Endodermal cell (in vitro differentiated cells): ENCODE measurements at places on chromosomes 16 and 17. TPM values are rescaled to one million over a fixed set of nuclear protein-coding genes. Genes with fewer than 3 reads are reported as not detected.

- no peaks in the 10 kb centered on the region for H3K4me1 ChIP-seq
- no peak overlapping the region for H3K27ac ChIP-seq
- H3K36me3 ChIP-seq, result no peaks in the 10 kb centered on the region
- H3K4me3 ChIP-seq, result no peak overlapping the region
- no peaks in the 10 kb centered on the region for H3K27me3 ChIP-seq
Measured at GRCh38 chr16:88414521-88415380, 32.0 kb downstream of the ZNF469 start.

DNA sequence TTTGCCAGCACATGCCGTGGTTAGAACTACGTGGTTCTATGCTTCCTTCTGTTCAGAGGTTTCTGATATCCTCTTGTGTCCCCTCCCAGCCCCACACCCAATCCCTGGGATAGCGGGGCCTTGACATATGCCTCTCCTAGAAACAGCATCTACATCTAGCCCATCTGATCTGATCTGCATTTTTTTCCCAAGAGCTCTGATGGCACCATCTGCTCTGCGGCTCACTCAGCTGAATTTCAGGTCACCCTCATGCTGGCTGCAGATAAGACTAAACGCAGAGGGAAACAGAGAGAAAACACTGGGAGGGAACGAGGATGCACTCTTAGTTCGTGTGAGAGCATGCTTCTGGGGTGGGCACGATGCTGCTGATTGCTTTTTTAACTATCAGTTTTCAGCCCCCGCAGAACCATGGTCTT lies 10.7 kb downstream of the WIPI1 start:
- H3K4me3 ChIP-seq, result no peak overlapping the region
- no peak overlapping the region for H3K27ac ChIP-seq
- DNase-seq, result no peak
- H3K27me3 ChIP-seq, result no peaks in the 10 kb centered on the region
- peaks cover 49% of the 10 kb centered on the region for H3K36me3 ChIP-seq

DNA sequence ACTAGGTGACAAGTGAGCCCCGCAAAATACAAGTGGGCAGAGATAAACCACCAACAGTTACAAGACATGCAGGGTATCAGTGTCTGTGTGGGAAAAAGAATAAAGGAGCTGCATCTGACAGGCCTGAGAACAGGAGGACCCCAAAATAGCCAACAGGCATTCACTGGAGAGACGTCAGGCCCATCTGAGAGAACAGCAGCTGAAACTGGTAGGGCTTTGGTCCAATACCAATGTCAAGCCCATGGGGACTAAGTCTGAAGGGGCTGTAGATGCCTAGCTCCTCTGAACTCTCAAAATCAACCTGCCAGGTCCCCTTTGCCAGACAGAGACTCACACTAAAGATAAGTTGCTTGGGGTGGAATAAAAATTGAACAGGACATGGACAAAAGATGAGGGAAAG lies 30.5 kb upstream of the TANC2 start:
- DNase-seq, result no peak
- no peak overlapping the region for H3K4me3 ChIP-seq
- H3K27me3 ChIP-seq, result no peaks in the 10 kb centered on the region
- no peaks in the 10 kb centered on the region for H3K36me3 ChIP-seq
- no peak overlapping the region for H3K27ac ChIP-seq

DNA sequence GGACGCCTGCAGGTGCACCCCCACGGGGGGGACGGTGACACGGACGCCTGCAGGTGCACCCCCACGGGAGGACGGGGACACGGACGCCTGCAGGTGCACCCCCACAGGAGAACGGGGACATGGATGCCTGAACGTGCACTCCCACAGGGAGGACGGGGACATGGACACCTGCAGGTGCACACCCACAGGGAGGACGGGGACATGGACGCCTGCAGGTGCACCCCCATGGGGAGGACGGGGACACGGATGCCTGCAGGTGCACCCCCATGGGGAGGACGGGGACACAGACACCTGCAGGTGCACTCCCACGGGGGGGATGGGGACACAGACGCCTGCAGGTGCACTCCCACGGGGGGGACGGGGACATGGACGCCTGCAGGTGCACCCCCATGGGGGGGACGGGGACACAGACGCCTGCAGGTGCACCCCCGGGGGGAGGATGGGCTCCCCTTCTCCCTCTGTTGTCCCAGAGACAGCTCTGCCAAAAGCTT lies 114.5 kb upstream of the METRNL start:
- no peaks in the 10 kb centered on the region for H3K36me3 ChIP-seq
- DNase-seq, result peak; percentile 36
- no peaks in the 10 kb centered on the region for H3K27me3 ChIP-seq
- no peak overlapping the region for H3K4me3 ChIP-seq
- no peak overlapping the region for H3K27ac ChIP-seq

- H3K4me1 ChIP-seq, result no peaks in the 10 kb centered on the region
- no peak overlapping the region for H3K4me3 ChIP-seq
- no peak overlapping the region for H3K27ac ChIP-seq
- H3K27me3 ChIP-seq, result no peaks in the 10 kb centered on the region
Measured at GRCh38 chr17:12522743-12523183, 142.9 kb upstream of the MYOCD start.

- no peaks in the 10 kb centered on the region for H3K27me3 ChIP-seq
- no peak overlapping the region for H3K27ac ChIP-seq
- no peaks in the 10 kb centered on the region for H3K36me3 ChIP-seq
- H3K4me3 ChIP-seq, result no peak overlapping the region
- no peaks in the 10 kb centered on the region for H3K4me1 ChIP-seq
Measured at GRCh38 chr17:30316736-30317135, 17.1 kb downstream of the TMIGD1 start.

GRCh38 chr17:15971098-15971678 lies 26.3 kb downstream of the ADORA2B start:
- peaks cover 12% of the 10 kb centered on the region for H3K36me3 ChIP-seq
- DNase-seq, result peak; percentile 79
- peaks cover 12% of the 10 kb centered on the region for H3K4me1 ChIP-seq
- no peaks in the 10 kb centered on the region for H3K27me3 ChIP-seq

MRPL12 gene
- 105 and 113 TPM in 2 replicates for total RNA-seq

- H3K27ac ChIP-seq, result no peak overlapping the region
- H3K4me1 ChIP-seq, result peaks cover 6% of the 10 kb centered on the region
- DNase-seq, result peak; percentile 96
Measured at GRCh38 chr17:14302431-14303099, 1.7 kb downstream of the HS3ST3B1 start.

DNA sequence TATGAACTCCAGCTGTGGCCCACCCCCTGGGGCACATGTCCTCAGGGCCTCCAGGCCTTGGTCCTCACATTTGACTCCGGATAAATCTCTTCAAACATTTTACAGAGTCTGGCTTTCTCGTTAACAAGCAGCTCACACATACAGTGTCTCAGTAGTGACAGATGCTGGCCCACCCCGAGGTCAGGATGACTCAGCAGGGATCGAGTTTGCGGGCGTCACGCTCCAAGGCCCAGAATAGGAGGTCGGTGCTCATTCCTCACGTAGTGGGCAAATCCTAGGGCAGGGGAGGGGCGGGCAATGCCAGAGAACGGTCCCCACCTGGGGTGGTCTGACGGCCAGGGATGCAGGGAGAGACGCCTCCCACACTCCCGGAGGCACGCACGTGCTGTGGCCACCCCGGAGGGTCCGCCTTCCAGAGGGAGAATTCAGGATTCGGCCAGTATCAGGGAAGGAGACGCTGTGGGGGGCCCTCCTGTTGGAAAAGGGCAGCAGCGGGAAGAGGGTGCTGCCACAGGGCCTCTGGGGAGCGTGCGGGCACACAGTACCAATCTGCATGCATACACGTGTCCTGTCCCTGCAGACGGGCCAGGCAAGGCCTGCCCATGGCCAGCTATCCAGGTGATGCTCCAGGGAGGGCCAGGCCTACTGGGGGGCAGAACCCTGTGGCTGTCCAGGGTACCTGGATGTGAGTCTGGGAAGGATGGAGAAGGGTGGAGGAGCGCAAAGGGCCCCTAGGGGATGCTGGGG lies 8.6 kb downstream of the SLC7A5 start:
- H3K27me3 ChIP-seq, result no peaks in the 10 kb centered on the region
- no peak for DNase-seq
- peaks cover 15% of the 10 kb centered on the region for H3K4me1 ChIP-seq
- peaks cover 84% of the 10 kb centered on the region for H3K36me3 ChIP-seq
- peak overlapping the region; percentile 45 for H3K4me3 ChIP-seq
- H3K27ac ChIP-seq, result peak overlapping the region; percentile 68

- no peaks in the 10 kb centered on the region for H3K36me3 ChIP-seq
- H3K27ac ChIP-seq, result no peak within 1 kb of the TSS
- H3K4me3 ChIP-seq, result peak within 1 kb of the TSS; percentile 82
- peaks cover 2% of the 10 kb centered on the region for H3K4me1 ChIP-seq
- H3K27me3 ChIP-seq, result peaks cover 73% of the 10 kb centered on the region
Measured at GRCh38 chr17:29622337-29623282, at the start of gene CORO6. Gene CORO6 (minus strand): TSS chr17:29622912. CDS start chr17:29621421, 1,491 bp downstream.

DNA sequence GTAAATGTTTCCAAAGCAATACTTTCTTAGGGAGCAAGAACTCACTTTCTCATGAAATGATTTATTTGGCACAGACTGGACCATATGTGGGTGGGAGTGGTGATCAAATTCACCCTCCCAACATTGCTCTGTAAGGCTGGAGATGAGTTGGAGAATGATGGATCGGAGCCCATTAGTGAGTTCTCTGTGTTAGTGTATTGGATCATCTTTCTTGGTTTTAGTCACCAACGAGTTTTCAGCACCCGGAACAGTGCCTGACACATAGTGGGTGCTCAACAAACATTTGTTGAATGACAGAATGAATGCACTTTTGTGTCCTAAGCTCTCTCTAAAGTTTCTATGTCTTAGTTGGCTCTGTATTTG lies 104.5 kb upstream of the FAM20A start:
- DNase-seq, result no peak
- no peak overlapping the region for H3K4me3 ChIP-seq
- H3K27me3 ChIP-seq, result no peaks in the 10 kb centered on the region
- H3K36me3 ChIP-seq, result no peaks in the 10 kb centered on the region

GRCh38 chr16:82584553-82585152 lies 42.1 kb upstream of the CDH13 start:
- H3K4me1 ChIP-seq, result peaks cover 3% of the 10 kb centered on the region
- H3K27ac ChIP-seq, result no peak overlapping the region
- H3K36me3 ChIP-seq, result no peaks in the 10 kb centered on the region

- no peak overlapping the region for H3K4me3 ChIP-seq
- peaks cover 10% of the 10 kb centered on the region for H3K4me1 ChIP-seq
- H3K36me3 ChIP-seq, result no peaks in the 10 kb centered on the region
- DNase-seq, result peak; percentile 43
Measured at GRCh38 chr17:5705876-5706576, 121.7 kb upstream of the NLRP1 start.

DNA sequence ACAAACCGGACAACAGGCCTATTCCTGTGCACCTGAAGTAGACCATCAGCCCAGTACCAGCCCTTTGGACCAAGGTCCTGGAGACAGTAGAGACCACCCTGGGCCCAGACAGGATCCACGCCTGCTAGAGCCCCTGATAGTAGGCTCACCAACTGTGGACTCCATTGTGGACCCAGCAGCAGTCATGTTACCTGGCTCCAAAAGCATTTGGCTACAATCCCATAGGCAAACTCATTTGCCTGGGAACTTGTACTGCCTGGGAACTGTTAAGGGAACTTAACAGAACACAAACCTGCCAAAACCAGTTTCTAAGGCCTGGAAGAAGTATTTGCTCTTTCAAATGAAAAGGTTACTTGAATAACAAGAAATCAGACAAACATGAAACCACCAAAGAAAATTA lies 10.0 kb upstream of the ACSM1 start:
- H3K4me3 ChIP-seq, result no peak overlapping the region
- no peak for DNase-seq
- no peaks in the 10 kb centered on the region for H3K36me3 ChIP-seq

GRCh38 chr17:6677158-6677831 lies 25.7 kb downstream of the C17orf100 start:
- no peaks in the 10 kb centered on the region for H3K27me3 ChIP-seq
- no peaks in the 10 kb centered on the region for H3K36me3 ChIP-seq
- no peak overlapping the region for H3K27ac ChIP-seq
- peak; percentile 46 for DNase-seq
- H3K4me1 ChIP-seq, result no peaks in the 10 kb centered on the region

DNA sequence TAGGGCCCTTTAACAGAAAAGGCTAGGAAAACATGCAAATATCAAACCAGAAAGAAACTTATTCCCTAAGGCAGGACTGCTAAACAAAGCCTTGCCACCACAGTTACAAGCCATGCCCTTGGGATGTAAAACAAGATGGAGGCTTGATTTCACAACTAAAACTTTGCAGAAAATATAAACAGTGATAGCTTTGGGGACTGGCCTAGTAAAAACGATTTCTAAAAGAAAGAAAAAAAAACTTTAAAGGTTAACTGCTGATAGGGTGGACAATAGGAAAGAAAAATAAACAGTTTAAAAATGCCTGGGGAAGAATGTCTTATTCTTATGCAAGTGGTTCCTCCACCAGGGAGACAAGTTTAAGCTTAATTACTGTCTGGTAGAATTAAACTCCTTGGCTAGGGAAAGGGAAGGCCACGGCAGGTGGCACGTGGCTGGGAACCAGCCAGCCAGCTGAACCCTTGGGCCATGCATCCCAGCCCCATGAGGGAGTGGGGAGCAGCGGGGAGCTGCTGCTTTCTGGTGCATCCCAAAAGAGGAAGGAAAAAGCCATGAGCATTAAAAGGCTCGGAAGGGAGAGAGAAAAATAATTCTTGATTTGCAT lies 10.7 kb upstream of the TMC5 start:
- no peak overlapping the region for H3K27ac ChIP-seq
- H3K4me3 ChIP-seq, result no peak overlapping the region
- H3K36me3 ChIP-seq, result no peaks in the 10 kb centered on the region
- peaks cover 12% of the 10 kb centered on the region for H3K27me3 ChIP-seq
- no peak for DNase-seq

DNA sequence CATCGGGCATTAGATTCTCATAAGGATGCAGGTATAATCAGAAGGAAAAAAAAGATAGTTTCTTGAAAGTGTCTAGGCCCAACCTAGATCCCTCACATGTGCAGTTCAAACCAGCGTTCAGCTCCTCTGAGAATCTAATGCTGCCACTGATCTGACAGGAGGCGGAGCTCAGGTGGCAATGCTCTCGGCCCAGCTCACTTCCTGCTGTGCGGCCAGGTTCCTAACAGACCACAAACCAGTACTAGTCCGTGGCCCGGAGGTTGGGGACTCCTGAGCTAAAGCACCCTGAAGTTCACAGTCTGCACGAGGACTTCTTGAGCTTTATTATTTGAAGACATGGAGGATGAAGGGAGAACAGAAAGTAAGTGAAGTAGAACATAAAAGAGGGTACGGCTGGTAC lies 16.8 kb downstream of the SMCR8 start:
- H3K27ac ChIP-seq, result no peak overlapping the region
- H3K36me3 ChIP-seq, result peaks cover 62% of the 10 kb centered on the region
- no peaks in the 10 kb centered on the region for H3K27me3 ChIP-seq
- no peaks in the 10 kb centered on the region for H3K4me1 ChIP-seq
- DNase-seq, result peak; percentile 52
- H3K4me3 ChIP-seq, result no peak overlapping the region

CTNS gene
- total RNA-seq, result 16.5 and 17.2 TPM in 2 replicates

DNA sequence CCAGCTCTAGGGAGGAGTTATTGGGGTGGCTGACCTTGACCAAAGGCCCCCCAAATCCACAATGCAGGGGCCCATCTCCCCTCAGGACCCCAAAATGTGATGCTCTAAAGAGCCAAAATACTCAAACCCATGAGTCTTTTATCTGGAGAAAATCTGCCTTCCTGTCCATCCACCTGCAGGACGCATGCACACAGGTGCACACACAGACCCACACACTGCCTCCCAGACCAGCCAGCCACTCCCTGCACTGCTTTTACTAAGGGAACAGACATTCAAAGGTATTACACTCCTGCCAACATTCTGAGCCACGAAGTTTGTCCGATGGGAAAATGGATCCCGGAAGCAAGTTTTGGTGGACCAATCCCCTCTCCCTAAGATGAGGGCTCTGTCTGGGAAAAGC lies 76.1 kb upstream of the CDH5 start:
- no peak overlapping the region for H3K27ac ChIP-seq
- H3K4me1 ChIP-seq, result no peaks in the 10 kb centered on the region
- no peaks in the 10 kb centered on the region for H3K27me3 ChIP-seq
- peak; percentile 30 for DNase-seq
